Activated CD4-positive, alpha-beta T cell treated with anti-CD3 and anti-CD28 coated beads, Interleukin-10, Interleukin-2, amounts not matched to agents 100 ng/mL and 50 ng/mL, durations not matched to agents 16 hours and 8 hours (primary cell): ENCODE measurements at places on chromosomes 16 and 17.

DNA sequence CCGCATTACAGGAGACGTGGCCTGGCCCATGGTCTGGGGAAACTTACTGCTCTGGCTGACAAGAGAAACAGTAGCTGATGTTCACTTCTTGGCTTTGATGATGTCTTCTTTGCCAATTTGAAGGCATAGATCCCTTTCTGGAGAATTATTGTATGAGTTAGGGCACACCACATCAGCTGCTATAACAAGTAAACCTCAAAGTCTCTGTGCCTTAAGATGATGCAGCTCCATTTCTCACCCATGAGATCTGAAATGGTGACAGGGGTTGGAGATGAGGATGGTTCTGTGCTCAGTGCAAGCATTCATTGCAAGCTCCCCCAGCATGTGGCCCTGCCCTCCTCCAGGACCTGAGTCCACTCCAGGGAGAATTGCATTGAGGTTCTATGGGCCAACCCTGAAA, 157.4 kb downstream of the IRX5 start:
- DNase-seq: no peak

GRCh38 chr17:77593081-77593480, 365.4 kb upstream of the TNRC6C start:
- no peak for DNase-seq

GRCh38 chr17:34024806-34025551, 230.1 kb upstream of the CCL2 start:
- DNase-seq: no peak

- DNase-seq: no peak
Measured at GRCh38 chr17:82613283-82614094, 34.8 kb downstream of the WDR45B start.

GRCh38 chr17:82559566-82560251, 40.2 kb downstream of the FOXK2 start:
- DNase-seq: no peak

DNA sequence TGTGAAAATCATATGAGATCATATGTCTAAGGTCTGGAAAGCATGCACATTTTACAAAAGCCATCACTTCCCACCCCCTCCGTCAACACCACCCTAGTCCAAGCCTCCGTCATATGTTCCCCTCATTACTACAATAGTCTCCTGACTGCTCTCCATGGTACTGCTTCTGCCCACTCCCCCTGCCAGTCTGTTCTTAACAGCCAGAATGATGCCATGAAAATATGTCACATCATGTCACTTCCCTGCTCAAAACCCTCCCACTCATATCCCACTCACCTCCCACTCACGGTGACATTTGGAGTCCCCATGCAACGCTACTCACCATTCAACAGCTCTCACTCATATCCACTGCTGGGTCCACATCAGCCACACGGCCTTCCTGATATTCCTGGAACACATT, 432.3 kb downstream of the XYLT1 start:
- no peak for DNase-seq

DNA sequence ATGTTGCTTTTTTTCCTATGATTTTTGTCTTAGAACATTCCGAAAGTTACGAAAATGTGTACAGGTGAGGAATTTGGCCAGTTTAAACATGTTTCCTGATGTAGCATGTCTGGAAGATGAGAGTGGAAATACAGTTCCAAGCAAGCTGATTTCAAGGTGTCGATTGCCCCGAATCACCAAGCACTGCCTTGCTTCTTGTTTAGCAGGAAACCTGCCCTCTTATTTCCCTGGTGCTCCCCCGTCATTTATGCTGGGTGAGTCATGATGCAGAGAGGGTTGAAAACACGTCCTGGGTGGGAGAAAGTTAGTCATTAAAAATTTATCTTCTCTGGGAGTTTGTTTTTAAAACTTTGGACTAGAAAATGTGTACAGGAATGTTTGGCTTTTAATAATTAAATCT, 608.6 kb upstream of the EEF2KMT start:
- no peak for DNase-seq

DNA sequence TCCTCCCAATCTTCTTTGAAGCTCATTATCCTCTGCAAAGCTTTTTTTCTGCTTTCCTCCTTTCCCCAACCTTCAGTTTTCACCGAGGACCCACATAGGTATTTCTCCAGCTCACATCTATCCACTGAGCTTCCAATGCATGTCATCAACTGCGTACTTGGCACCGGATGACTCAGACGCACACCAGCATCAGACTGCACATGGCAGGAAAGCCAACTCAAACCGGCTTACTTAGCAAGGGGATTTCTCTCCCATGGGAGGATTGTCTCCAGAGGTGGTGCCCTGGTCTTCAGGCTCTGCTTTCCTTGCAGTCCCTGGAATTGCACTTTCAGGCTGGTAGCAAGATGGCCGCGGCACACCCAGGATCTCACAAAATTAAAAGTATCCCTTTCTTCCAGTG, 1.7 kb upstream of the AKTIP start:
- peak; percentile 55 for DNase-seq

- DNase-seq: peak; percentile 75
Measured at GRCh38 chr17:61412143-61412859, 12.7 kb downstream of the TBX2 start.

GRCh38 chr17:46175891-46176290, 17.3 kb downstream of the KANSL1 start:
- DNase-seq: no peak

- no peak for DNase-seq
Measured at GRCh38 chr17:5950878-5951277, 119.3 kb upstream of the WSCD1 start.

- peak; percentile 89 for DNase-seq
Measured at GRCh38 chr17:18182978-18183333, 672 bp upstream of the ALKBH5 start.

DNA sequence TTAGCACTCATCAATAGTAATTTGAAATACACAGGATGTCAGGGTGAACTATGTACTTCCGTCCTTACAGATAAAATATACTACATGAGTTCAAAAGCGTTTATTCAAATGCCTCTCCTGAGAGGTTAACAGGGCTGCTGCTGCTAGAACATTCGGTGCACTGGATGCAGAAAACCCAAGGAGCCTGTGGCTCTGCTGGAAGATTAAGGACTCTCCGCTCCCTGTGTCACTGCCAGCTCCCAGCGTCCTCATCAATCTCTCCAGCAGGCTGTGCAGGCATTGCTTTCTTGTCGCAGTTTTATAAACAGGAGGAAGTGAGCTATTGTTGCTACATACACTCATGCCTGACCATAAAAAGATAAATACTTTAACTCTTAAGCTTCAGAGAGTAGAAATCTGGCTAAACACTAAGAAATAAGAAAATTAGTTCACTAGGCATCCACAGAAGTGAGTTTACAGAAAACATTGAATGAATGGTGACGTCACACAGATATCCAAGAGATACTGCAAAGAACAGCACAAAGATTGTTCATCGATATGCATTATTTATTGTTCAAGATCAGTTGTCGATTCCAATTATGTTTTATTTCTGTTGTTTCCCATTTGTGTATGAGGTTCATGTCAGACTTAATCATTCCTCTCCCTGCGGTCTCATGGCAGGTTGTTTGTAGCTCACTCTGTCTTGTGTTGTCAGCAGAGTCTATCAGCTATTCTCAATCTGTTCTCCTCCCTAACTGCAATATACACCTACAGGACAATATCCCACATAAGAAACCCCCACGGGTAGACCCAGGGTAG, 127.9 kb upstream of the MON1B start:
- DNase-seq: no peak

- DNase-seq: no peak
Measured at GRCh38 chr17:77723071-77723908, 235.2 kb upstream of the TNRC6C start.

- DNase-seq: peak; percentile 39
Measured at GRCh38 chr16:47037396-47037745, 63.9 kb upstream of the DNAJA2 start.

GRCh38 chr17:44820631-44821212, 9.4 kb downstream of the GJC1 start:
- DNase-seq: no peak

GRCh38 chr16:18802767-18803343, 1.5 kb upstream of the ARL6IP1 start:
- no peak for DNase-seq

DNA sequence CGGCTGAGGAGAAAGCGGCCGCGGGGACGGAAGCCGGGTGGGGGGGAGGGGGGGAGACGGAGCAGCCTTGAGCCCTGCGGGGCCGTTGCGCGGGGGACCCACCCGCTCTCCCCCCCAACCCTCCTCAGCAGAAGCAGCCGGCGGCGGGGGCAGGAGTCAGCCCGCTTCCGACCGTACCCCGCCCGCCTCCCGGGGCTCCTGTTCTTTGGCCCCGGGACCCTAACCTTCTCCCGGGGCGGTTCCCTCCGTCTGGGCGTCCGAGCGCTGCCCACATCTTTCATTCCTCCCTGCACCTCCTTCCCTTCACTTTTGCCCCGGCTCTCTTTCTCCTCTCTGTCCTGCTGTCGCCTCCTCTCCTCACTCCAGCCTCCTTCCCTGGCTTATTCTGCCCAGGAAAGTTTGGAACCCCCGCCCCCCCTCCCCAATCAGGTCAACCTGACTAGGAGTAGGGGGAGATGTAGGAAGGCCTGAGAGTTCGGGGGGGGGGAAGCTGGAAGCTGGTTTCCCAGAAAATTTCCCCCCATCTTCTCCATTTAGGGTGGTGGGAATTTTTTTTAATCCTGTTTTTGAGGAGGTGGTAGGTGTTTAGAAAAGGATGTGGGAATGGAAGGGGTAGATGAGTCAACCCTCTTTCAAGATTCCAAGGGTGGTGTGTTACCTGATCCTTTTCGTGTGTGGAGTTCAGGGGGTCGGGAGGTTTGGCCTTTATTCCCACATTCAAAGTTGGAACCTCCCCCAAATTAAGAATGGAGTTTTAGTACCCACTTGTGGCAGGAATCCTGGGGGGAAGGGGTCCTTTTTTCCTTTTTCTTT, 427 bp upstream of the NLK start:
- no peak for DNase-seq

- no peak for DNase-seq
Measured at GRCh38 chr17:37016780-37017179, 68.0 kb downstream of the AATF start.

DNA sequence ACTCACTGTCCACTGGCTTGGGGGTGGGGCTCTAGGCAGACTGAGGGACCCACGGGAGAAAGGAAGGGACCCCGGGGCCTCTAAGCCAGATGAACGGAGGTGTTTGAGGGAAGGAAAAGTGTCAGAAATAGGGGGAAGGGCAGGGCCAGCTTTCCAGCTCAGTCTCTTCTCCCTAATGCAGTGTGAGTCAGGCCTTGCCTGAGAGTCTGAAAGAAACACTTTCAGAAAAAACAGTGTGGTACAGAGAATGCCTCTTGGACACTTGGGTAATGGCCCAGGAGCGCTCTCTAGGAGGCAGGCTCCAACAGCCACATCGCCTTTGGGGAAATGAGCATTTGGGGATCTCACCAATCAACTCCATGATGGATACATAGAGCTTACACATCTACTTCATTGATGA, 46.9 kb downstream of the NDEL1 start:
- no peak for DNase-seq

DNA sequence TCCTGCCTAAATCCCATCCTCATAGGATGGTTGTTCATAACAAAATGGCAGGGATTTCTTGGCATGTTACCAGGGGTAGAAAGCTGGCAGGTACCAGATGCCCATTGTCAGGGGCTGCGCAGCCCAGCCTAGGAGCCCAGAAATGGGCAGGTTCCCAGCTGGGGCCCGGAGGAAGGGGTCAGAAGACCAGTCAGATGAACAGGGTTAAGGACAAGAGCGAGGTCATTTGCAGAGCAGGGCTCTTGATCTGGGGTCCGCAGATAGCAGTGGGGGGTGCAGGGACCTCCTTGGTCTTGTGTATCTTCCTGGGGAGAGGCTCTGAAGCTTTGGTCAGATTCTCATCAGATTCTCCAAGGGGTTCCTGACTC, 52.3 kb upstream of the CDC42EP4 start:
- DNase-seq: no peak

GRCh38 chr16:86517652-86518258, 7.4 kb downstream of the FOXF1 start:
- DNase-seq: peak; percentile 36

DNA sequence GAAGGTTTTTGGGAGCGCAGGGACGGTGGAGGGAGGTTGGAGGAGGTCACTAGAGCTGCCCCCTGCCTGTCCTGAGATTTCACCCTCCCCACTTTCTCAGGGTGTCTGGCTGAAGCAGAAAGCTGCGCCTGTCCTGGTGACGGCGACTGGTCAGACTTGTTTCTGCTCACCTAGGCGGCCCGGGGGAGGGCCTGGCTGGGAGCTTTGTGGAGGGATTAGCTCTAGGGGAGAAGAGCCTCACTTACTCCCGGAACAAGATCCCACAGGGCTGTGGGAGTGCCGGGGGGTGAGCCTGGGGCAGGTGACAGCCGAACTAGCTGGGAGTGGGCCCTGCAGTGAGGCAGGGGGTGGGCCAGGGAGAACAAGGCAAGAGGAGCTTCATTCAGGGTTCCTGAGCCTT, 11.5 kb downstream of the NHERF1 start:
- no peak for DNase-seq

DNA sequence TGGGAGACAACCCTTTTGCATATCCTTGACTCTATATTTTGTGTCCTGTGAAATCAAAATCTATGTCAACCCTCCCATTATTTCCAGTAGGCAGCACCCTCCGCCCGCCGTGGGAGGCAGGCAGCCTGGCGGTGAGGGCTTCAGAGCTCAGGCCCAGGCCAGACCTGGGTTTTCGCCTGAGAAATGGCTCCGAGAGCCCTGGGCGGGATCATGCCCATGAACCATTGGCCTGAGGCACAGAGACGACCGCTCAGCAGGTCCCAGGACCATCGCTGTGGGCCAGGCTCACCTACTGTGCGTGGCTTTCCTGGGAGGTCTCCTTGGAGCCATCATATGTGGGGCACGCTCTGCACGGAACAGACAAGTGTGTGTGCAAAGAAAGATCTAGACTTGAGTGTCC, 6.3 kb upstream of the SLC38A8 start:
- no peak for DNase-seq

DNA sequence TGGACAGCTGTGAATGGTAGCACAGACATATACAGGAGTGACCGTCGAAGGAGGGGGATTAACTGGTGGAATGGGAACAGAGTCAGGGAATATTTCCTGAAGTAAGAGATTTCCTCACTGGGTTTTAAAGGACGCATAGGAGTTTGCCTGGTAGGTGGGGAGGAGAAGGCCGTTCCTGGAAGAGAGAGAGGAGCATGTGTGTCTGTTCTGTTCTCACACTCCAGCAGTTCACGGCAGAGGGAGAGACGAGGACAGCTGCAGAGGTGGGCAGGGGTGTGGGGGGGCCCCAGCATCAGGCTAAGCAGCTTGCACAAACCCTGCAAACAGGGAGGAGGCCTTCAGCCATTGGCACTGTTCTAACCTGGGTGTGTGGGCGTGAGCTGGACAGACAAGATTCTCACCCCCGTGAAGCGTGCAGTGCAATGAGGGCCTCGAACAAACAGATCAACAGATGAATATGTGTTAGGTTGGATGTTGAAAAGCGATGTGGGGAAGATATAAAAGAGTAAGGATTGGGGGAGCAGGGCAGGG, 85.3 kb upstream of the GSE1 start:
- no peak for DNase-seq
